ENCODE measurements at places on chromosomes 5 and 9.

DNA sequence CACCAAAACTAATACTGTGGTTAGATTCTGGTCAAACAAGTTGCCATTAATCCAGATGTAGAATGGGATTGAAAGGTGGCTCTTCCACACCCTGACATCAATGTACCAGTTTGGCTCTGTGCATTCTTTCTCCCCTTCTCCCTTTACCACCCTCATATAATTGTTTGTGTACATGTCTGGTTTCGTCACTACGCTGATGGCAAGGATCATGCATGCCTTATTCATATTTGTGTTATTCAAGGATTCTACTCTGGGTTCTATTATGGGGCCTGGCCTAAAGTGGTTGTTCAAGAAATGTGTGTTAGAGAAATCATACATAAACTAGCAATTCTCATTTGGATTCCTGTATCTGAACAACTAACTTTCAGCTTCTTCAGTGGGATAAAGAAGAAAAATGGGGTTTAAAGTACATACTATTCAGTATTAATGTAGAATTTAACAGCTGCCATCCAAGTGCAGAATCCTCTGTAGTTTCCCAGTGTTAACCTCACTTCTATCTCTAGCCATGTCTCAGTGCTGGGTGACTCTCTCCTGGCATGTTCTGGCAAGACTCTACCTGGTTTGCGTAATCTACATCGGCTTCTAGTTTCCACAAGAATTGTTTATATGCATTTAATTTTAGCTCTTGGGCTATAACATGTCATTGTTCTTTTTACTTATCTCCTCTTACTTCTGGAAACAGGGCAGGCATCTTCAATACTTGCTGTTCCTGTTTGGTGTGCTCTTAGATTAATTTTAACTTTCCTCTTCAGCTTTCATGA is 27.9 kb upstream of the CDKN2B start:
- DNase-seq: no peak

DNA sequence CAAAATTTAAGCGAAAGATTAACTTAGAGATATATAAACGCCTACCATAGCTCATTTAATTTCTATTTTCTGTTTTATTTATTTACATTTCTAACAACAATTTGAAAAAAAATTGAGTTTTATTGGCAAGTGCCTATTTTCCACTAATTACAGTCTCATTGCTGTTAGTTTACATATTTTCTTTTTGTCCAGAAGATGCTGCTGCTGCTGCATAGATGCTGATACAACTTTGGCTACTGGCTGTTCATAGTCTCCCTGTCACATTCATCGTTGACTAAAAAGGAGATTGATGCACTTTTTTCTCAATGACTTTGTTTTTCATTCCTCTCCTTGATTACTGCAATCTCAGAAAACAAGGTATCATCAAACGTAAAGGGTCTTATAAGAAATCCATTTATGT is 235.4 kb downstream of the CDH9 start:
- DNase-seq: no peak

GRCh38 chr5:181261320-181262049 is 542 bp upstream of the TRIM52 start:
- peak; percentile 77 for DNase-seq

DNA sequence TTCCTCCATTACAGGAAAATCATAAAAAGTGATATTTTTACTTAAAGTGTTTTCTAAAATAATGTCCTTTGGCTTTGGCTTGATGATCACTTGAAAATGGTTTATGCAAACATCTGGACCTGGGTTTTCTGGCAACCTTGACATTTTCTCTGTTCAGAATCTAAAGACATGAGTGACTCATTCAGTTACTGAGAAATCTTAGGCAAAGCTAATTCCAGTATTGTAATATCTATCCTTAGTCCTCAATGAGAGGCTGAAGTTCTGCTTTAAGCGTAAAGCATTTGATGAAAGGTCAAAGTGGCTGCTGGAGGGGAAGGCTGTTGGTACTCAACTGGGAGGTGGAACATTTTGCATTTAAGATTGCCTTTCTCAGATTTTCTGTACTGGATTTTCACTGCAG is 2.3 kb downstream of the MAN2A1 start:
- DNase-seq: no peak

DNA sequence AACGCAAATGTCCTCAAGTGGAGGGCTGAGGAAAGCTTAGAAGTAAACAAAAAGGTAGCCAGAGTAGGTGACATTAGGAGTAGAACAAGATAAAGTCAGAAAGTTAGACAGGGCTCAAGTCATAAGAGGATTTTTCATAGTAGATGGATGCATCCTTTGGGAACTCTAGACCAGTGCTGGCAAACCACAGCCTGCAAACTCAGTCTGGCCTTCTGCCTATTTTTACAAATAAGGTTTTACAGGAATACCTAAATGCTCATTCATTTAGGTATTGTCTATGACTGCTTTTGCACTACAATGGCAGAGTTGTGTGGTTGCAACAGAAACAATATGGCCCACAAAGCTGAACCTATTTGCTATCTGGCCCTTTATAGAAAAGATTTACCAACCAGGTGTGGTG is 116.0 kb upstream of the HMHB1 start:
- DNase-seq: no peak

DNA sequence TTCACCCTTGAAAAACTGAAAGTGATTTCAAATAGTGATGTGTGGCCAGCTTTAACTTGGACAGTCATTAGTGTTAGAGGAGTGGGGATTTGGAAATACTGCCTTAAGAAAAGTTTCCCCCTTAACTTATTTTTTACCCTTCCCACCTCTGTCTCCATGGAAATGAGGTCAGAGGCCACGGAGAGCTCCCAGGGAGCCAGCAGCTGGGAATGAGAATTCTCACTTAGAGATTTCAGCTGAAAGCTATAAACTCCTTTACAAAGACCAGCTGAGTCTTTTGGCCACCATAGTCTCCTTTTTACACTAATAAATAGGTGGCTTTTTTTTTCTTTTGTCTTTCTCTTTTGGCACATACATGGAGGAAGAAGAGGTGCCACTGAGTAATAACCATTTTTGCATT is 45.7 kb upstream of the PIK3R1 start:
- DNase-seq: no peak

- no peak for DNase-seq
Measured at GRCh38 chr5:150454492-150455229, 5.1 kb upstream of the RPS14 start.

GRCh38 chr9:120559546-120559945 is 20.4 kb downstream of the CDK5RAP2 start:
- no peak for DNase-seq

Data from activated T-helper 2 cell treated with anti-CD3 and anti-CD28 coated beads, Interferon-gamma antibody, Interleukin-2, Interleukin-4, amounts not matched to agents 10 μg/mL and 5 μg/mL and 100 μg/mL, durations not matched to agents 14 hours and 24 hours and 36 hours (primary cell).